Stimulated activated CD4-positive, alpha-beta T cell treated with anti-CD3 and anti-CD28 coated beads, TNF-alpha, amount 100 ng/mL, for 1 hour (primary cell): ENCODE measurements at places on chromosomes 4 and X.

DNA sequence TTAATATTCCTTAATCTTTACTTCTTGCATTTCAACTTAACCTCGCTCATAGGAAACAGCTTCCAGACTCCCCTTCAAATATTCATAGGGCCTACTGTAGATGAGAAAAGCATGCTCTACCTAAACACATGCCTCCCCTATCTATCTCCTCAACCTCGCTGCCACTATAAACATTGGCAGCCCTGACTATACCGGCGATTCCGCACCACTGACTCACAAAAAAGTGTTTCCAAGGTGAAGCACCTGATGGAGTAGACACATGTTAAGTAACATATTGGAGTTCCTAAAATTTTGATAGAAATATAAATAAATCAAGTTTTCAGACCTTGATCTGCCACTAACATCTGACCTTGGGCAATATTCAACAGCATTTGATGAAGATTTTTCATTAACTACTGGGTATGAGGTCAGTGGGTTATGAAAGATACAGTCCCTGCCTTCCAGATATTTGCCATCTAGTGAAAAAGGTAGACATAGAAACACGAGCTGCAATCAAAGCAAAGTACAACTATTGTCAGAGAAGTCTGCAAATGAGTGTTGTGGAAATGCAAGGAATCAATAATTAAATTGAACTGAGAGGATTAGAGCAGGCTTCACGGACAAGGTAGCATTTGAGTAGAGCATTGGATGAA is 184.2 kb downstream of the MAML3 start:
- no peak for DNase-seq

GRCh38 chr4:79266136-79266535 is 59.7 kb downstream of the NAA11 start:
- no peak for DNase-seq

DNA sequence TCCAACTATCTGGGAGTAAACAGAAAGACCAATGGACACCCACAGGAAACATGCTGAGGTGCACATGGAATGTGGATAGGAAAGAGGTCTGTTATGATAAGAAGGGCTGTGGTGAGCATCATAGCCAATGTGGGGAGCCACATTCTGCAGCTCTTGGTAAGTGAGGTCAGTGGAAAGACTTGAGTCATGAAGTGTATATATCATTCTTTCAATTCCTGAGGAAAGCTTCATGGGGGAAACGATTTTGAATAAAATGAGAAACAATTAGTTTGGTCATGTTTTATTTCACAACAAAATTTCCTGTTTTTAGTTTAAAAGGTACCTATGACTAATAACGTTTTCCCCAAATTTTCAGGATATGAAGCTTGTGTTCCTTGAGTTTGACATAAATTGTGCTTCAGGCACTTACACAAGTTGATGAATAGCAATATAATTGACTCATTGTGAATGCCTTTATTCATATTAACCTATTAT is 41.4 kb upstream of the RASSF6 start:
- no peak for DNase-seq

DNA sequence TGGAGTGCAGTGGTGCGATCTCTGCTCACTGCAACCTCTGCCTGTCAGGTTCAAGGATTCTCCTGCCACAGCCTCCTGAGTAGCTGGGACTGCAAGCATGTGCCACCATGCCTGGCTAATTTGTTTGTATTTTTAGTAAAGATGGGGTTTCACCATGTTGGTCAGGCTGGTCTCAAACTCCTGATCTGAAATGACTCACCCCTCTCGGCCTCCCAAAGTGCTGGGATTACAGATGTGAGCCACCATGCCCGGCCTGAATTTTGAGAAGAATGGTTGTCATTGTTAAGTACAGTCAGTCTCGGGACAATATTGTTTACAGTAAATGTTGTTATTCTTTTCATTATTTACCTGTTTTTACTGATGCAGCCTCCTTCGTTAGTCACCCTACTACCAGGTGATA is 1226.2 kb upstream of the TENM3 start:
- no peak for DNase-seq

GRCh38 chrX:51876441-51876840 is 17.0 kb upstream of the MAGED1 start:
- DNase-seq = no peak

GRCh38 chr4:176641237-176641636 is 151.5 kb downstream of the VEGFC start:
- no peak for DNase-seq

DNA sequence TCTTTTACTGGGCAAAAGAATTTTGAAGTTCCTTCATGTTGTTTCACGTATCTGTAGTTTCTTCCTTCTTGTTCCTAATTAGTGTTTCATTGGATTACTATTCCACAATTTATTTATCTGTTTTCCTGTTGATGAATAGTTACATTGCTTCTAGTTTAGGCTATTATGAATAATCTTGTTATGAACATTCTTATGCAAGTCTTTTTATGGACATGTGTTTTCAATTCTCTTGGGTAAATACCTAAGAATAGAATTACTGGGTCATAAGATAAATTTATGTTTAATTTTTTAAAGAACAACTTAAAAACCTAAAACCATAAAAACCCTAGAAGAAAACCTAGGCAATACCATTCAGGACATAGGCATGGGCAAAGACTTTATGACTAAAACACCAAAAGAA is 70.9 kb upstream of the RXFP1 start:
- no peak for DNase-seq

DNA sequence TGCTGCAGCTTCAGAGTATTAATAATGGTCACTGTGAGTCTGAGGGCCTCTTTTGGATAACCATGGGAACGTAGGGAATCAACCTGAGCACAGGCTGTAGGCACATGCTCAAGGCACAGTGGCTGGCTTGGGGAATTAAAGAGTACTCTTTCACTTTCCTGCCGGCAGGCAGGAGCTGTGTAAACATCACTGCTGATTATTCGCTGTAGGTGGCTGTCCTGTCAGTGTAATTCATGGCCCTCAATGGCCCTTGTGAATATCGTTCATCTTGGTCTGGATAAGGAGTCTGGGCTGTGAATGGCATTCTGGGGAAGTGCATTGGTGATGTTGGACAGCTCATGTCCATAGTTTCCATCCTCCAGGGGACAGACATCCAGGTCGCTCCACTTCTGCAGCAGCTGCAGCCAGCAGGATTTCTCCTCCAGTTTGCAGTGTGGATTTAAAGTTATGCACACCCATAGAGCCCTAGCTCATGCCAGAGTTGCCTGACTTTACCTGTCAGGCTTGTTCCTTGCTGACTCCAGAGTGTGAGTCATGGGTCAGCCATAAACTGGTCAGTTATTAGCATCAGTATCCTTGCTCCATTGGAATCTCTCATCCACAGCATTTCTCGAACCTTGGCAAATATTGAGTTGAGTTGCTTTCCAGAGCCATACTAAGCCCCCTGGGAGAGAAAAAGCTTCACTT is 43.0 kb downstream of the C4orf33 start:
- DNase-seq = no peak

GRCh38 chr4:164408831-164409230 is 345.1 kb upstream of the SMIM31 start:
- DNase-seq = no peak

- no peak for DNase-seq
These were observed 32.5 kb upstream of the PAQR3 start for GRCh38 chr4:78971776-78972175.

DNA sequence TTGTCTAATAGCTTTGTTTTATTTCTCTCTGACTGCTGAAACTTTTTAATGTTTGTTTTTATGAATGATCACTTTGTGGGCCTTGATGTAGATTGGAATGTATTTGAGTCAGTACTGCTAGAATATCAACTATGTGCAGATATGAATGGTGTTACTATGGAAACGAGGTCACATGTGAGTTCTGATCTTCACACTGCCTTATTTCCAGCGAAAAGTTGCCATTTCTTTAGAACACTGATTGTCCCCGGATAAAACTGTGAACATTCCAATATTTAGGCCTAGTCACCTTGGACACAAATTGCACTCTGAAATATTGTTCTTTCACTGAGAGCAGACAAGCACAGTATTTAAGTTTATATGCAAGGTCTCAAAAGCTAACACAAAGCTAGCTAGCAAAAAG is 27.2 kb upstream of the MAGED1 start:
- no peak for DNase-seq

DNA sequence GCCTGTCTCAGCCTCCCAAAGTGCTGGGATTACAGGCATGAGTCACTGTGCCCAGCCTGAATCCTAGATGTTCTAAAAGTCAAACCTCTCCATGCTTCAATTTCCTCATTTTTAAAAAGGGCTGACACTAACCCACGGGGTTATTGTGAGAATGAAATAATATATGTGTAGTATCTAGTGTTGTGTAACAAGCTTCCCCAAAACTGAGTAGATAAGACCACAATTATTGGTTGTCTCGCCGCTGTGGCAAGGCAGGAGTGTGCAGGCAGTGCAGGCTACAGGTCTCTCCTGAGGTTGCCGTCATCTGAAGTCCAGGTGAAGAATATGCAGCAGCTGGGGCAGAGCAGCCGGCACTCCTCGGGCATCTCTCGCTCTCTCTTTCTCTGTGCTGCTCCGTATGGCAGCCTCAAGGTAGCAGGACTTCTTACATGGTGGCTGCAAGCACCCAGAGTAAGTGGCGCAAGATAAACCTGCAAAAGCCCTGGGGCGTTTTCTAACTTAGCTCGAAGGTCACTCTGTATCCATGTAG is 30.9 kb downstream of the RAB33B start:
- DNase-seq = no peak

DNA sequence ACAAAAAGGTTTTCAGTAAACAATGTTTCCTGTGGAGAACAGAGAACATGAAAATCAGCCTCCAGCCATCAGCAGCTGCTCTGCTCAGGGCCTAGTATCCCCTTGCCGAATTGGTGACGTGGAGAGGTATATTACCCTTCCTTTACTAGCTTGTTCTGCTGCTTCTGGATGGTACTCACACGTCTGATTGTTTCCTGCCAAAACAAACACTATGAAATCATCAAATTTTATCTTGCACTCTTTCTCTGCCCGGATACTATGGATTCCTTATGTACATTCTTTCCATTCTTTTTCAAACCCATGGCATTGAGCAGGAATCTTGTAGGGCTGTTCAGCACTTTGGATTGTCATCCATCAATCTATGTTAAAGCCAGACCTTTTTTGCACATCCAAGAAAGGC is 18.8 kb upstream of the METAP1 start:
- DNase-seq = no peak

DNA sequence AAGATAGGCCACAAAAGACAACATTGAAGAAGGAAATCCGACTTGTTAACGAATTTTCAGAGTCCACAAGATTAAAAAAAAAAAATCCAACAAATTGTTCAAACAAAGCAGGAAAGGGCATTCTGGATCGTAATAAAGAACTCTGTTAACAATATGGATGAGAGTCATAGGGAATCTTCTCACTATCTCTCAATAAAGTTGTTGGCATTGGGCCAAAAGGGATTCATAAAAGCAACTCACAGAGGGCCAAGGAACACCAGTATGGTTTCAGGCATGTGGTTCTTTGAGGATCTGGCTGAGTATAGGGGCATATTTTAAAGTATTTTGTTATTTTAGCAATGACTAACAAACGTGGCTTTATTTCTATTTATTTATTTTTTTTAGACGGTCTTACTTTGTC is 49.5 kb downstream of the SHISA3 start:
- DNase-seq = no peak

DNA sequence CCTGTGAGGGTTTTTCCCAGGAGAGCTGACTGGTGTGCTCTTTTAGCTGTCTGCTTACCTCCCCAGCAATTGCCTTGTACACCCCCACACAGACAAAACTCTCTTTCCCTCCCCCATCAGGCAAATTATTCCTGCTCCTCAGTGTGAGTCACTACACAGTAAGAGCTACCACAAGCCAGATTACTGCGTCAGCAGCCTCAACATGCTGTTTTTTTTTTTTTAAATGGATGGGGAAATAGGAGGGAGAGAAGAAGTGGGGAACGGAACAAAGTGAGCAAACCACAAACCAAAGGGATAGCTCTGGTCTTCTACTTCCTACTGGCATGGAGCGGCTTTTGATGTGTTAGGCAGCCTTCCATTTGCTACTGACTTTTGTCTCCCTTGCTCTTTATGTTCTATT is 107.5 kb upstream of the ACSL4 start:
- DNase-seq = no peak

- DNase-seq = no peak
These were observed 138.3 kb upstream of the USP38 start for GRCh38 chr4:143046454-143046853.

- DNase-seq = no peak
These were observed 270 bp downstream of the DNAAF6 start for GRCh38 chrX:107206697-107207065.

DNA sequence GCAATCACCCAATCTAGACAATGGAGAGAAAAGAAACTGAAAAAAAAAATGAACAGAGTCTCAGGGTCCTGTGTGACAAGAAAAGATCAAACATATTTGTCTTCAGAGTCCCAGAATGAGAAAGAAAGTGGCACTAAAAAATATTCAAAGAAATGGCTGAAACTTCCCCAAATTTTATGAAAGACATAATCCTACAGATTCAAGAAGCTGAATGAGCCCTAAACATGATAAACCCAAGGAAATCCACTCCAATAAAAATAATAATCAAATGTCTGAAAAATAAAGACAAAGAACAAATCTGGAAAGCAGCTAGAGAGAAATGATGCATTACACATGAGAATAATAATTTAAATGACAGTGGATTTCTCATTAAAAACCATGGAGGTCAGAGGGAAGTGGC is 130.3 kb upstream of the CITED1 start:
- DNase-seq = no peak

DNA sequence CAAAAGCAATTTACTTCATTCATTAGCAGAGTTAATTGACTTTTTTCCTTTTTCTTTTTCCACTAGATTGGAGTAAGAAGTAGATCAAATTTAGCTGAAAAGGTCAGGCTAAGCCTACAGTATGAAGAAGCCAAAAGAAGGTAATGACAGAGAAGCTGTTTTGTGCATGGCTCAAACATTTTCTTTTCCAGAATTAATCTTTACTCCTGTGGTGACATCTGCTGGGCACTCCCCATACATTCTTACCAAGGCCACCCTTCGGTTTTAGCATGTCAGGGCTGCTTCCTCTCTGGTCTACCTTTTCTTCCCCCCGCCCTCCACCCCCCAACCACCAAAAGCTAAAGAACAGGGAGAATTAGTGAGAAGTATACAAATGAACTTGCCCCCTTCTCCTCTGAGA is 70.2 kb downstream of the CLDN22 start:
- no peak for DNase-seq

DNA sequence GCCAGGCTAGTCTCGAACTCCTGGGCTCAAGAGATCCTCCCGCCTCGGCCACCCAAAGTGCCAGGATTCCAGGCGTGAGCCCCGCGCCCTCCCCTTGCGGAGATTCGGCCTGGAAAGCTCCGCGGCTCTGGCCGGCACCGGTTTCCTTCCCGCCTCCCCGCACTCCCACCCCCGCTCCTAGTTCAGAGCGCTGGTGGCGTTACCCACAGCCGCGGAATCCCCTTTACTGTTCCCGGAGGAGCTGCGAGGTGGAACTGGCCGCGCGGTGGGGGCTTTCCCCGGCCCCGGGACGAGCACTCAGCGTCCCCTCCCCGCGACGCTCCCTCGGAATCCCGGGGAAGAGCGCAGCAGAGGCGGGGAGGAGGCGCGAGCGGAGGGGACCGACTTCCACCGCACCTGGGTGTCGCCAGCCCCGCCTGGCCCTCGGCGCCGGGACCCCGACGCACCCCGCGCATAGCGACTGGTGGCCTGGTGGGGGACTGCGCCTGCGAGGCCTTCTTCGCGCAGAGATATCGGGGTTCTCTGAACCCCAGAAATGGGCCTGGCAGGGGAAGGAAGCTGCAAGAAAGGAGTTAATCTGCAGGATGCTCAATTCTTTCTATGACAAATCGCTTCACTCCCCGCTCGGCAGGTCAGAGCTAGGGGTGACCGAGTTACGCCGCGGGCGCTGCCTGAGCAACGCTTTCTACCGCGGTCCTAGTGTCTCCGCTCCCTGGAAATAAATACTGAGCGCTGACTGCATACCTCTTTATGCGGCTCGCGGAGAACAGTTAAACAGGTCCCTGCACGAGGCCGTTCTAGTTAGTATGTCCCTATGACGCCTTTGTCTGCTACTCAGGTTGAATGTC is 14.6 kb upstream of the SLC25A4 start:
- no peak for DNase-seq
